ENCODE measurements at places on chromosomes 7 and 10.

GRCh38 chr7:100640517-100641440, 573 bp downstream of the TFR2 start:
- DNase-seq = no peak

DNA sequence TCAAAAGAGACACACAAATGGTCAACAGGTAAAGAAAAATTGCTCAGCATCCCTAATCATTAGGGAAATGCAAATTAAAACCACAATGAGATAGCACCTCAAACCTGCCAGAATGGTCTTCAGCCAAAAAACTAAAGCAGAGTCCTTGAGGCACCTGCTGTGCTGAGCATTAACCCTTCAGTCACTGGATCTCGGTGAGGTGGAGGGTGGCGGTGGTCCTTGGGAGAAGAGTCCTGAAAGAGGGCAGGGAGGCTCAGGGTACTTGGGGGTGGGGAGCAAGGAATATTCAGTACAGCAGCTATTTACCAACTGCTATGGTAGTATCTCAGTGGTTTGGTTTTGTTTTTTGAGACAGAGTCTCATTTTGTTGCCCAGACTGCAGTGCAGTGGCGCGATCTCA, 7.1 kb downstream of the KIAA1549 start:
- no peak for DNase-seq

- no peak for DNase-seq
Observed at GRCh38 chr7:31340051-31340450, 475 bp downstream of the NEUROD6 start.

DNA sequence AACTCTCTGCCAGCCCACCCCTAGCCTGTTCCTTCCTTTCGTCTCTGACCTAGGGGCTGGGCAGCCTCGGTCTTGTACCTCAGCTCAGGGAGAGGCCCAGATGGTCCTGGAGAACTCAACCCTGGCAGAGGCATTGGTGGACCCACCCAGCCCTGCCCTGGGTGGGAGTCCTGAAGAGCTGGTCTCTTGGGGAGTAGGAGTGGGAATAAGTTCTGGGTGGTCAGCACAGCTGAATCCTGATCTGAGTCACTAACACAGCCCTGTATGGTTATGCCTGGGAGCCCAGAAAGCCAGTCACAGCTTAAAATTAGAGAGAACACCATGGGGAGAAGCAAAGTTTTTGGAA, 84.0 kb downstream of the SORBS1 start:
- no peak for DNase-seq

DNA sequence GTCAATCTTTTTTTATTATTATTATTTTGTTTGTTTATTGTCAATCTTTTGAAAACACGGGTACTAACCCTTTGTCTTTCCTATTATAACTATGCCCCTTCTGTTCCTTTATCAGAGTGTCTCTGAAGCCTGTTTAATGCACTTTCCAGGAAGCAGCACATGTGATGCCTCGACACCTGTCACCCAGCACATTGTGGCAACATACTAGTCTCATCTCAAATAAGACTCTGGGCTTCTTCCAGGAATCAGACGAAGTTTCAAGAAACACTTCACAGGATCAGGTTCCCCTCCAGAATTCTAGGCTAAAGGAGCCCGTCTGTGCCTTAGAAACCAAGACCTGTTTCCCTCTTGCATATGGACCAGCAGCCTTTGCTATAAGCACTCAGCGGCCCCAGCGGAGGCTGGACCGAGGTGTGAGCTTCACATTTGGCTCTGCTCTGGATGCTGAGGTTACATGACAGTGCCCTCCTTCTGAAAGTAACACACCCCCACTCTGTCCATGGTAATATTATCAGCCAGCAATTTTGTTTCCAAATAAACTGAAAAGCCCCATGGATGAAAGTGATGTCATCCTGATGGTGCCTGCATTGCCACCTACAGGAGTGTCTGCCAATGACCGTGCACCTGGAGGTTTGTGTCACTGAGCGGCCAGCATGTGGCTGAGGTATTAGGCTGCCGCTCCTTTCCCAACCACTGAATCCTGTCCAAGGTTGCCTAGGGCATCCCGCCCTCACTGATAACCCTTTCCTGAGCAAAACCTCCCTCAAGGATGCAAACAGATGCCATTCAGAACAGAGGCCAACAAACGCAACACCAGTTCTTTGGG, 38.1 kb downstream of the MKI67 start:
- no peak for DNase-seq

Data from stimulated activated CD8-positive, alpha-beta memory T cell treated with anti-CD3 and anti-CD28 coated beads, Interleukin-4, amount 100 ng/mL, for 4 hours (primary cell).